ENCODE measurements at places on chromosomes 7 and 10.

- DNase-seq, result no peak
Measured at GRCh38 chr10:37314862-37315261, 189.5 kb downstream of the ANKRD30A start.

- DNase-seq, result peak; percentile 11
Measured at GRCh38 chr10:7956508-7956907, 98.0 kb upstream of the GATA3 start.

- DNase-seq, result no peak
Measured at GRCh38 chr10:113493195-113493594, 59.7 kb upstream of the HABP2 start.

GRCh38 chr10:9535744-9536143, 1481.3 kb downstream of the GATA3 start:
- DNase-seq, result no peak

GRCh38 chr7:127290801-127291361, 38.1 kb upstream of the GRM8 start:
- no peak for DNase-seq

GRCh38 chr7:77367976-77368375, 48.2 kb downstream of the GSAP start:
- DNase-seq, result no peak

DNA sequence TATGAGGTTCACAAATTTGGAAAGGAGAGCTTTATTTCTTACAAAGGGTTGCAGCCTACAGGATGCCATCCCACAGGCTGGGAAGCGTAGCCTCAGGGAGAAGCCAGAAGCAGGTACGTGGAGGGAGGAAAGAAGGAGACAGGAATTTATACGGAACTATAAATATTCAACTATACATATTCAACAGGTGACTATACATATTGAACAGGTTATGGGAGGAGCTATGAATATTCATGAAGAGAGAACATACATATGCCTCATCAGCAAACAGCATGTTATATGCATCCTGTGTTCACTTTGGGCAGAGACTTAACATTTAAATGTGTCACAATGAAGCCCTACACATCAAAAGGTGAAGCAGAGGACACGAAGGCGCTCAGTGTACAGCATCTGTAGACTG, 40.5 kb upstream of the LMTK2 start:
- no peak for DNase-seq

GRCh38 chr10:69037489-69037888, 48.9 kb downstream of the KIFBP start:
- DNase-seq, result no peak

GRCh38 chr10:12720217-12720981, 281.1 kb downstream of the CCDC3 start:
- peak; percentile 92 for DNase-seq

DNA sequence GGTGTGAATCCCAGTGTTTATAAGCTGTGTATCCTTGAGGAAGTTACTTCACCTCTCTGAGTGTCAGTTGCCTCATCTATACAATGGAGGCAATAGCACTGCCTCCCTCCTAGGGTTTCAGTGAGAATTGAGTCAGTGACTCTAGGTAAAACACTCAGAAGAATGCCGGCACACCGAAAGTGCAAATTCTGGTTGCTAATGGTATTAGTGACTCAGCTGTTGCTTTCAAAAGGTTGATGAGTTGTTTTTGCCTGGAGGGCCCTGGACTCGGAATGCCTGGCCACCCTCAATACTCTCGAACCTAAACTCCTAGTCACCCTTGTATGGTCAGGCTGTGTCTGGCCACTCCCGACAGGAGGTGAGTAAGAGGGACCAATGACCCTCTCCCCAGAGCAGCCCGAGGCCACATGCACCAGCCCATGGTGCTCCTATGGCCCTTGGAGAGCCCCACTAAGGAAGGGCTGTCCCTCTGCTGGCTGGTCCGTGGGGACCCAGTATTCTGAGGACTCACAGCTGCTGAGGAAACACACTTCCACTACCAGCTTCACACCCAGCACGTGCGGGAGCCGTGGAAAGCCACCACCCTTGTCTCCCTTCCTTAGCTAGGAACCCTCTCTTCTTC, 60.2 kb downstream of the CALML3 start:
- DNase-seq, result peak; percentile 34

- peak; percentile 84 for DNase-seq
Measured at GRCh38 chr10:30432622-30433305, 1.2 kb upstream of the MAP3K8 start.

GRCh38 chr7:66380272-66380888, 175.2 kb downstream of the TPST1 start:
- no peak for DNase-seq

DNA sequence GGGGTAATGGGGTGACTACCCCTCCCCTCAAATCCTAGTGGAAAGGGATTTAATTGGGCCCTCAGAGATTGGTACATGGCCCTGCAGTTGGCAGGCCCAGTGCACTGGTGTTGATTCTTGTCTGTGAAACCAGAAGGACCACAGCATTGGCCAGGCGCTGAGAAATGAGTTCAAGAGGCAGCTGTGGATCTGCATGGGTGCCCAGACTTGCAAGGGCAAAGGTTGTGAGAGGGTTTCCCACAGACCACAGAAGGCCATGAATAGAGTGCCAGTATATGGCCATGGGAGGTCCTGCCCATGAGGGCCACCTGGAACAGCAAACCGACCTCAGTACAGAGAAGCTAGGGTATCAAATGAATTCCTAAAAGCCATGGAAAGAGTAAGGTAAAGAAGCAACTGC, 32.9 kb downstream of the TMEM168 start:
- no peak for DNase-seq

Measured in kidney glomerular epithelial cell (primary cell).